Umbilical cord (tissue), 2 donors: ENCODE measurements at places on chromosomes 12 and 14. TPM values are rescaled to one million over a fixed set of nuclear protein-coding genes. Genes with fewer than 3 reads are reported as not detected.

Gene FOXA1
- total RNA-seq: 2.9 TPM

DNA sequence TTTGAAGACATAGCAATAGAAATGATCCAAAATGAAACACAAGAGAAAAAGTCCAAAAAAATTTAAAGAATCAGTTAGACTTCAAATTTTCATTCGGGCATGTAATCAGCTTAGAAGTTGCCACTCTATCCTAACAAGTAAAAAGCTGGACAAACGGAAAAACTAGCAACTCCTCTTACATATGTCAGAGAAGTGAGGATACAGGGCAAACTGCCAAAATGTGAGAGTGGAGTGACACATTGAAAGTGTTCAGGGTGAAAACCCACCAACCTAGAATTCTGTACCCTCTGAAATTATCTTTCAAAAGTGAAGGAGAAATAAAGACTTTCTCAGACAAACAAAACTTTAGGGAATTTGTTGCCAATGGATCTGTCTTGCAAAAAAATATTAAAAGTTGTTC lies 42.0 kb upstream of the CHPT1 start:
- no peak for DNase-seq

- peak; percentile 66 for DNase-seq
Observed at GRCh38 chr12:98698603-98699463, 53.7 kb downstream of the APAF1 start.

- DNase-seq: no peak
Observed at GRCh38 chr12:80556566-80556965, 112.5 kb downstream of the PTPRQ start.

Gene TEAD4
- total RNA-seq: 2.4 TPM

GRCh38 chr12:75977590-75977951 lies 54.0 kb downstream of the PHLDA1 start:
- no peak for DNase-seq

GRCh38 chr12:65335021-65335714 lies 56.7 kb downstream of the MSRB3 start:
- peak; percentile 94 for DNase-seq

Gene ENDOU
- 2.9 TPM for total RNA-seq

DNA sequence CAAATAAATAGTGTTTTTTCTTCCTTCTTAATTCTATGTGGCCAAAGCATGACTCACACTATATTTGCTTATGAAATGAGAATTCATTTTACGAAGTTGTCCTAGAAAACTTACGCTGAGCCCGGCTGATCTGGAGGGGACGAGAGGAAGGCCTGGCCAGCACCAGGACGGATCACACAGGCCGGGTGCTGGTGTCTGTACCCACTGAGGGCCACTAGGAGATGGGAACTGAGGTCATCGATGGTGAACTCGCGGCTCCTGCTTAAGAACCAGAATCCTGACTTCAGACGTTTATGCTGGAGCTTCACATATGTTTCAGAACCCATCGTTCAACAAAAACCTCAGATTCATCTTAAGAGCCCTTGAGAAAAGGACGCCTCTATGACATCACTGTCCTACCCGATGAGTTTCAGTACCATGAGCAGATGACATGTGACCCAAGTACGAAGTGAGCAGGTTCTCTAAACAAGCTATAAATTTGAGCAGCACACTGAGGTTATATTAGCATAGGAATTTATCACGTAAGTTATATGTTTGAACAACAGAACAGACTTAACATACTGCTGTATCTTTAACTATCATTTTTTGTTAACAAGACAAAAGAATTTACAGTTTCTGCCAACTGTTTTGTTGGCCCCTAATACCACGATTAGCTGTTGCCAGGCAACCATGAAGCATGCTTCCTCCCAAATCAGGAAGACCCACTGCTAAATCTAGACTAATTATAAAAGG lies 111.9 kb downstream of the FOXN3 start:
- DNase-seq: peak; percentile 75

Gene HELB
- 6.0 TPM for total RNA-seq

- DNase-seq: no peak
Observed at GRCh38 chr12:473863-474577, 14.3 kb downstream of the B4GALNT3 start.

GRCh38 chr14:74391479-74391878 lies 34.5 kb downstream of the SYNDIG1L start:
- DNase-seq: no peak

- no peak for DNase-seq
Observed at GRCh38 chr12:32558903-32559302, 120.2 kb upstream of the DNM1L start.

GRCh38 chr12:64318605-64319004 lies 72.0 kb downstream of the C12orf56 start:
- DNase-seq: no peak
